ENCODE measurements at places on chromosomes 16 and 17. TPM values are rescaled to one million over a fixed set of nuclear protein-coding genes. Genes with fewer than 3 reads are reported as not detected.
A peak's percentile ranks its signal among the peaks of the same experiment; 100 is the strongest.

The TNFSF13 gene
- 14.4 TPM for total RNA-seq

The TBC1D3C gene
- total RNA-seq: 4.6 TPM

The NTN3 gene
- not detected for total RNA-seq

The SGCA gene
- total RNA-seq: 2.2 TPM

The CLEC19A gene
- not detected for total RNA-seq

The FOXN1 gene
- not detected for total RNA-seq

The SLC13A2 gene
- total RNA-seq: not detected

DNA sequence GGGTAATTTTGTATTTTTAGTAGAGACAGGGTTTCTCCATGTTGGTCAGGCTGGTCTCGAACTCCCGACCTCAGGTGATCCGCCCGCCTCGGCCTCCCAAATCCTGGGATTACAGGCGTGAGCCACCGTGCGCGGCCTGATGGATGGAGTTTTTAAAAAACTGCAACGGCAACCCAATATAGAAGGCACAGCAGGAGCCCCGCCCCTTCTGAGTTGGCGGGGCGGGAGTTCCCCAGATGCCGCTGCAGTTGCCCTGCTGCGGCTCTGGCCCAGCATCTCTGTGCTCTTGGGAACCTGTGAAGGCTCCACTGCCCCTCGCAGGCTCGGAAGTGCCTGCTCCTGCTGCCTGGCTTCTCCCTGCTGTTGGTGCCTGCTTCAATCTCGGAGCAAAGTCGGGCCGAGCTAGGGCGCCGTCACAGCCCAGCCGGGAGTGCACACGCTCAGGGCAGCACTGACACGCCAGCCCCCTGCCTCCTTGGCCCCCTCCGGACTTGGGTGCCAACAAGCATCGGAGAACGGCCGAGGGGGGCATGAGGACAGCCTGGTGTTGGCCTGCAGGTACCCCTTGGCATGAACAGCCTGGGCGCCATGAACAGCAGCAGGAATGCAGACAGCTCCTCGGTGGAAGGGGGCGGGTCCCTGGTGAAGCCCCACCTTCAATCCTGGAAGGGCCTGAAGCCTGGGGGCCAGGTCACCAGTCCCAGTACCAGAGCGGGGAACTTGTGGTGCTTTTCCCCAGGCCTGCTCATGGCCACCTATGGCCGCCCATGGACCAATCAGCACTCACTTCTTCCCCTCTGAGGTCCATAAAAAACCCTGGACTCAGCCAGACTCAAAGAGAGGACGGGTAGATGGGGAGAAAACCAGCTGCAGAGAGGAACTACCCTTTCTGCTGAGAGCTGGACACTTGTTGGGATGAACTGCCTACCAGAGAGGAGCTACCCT is 2.3 kb upstream of the NT5M start:
- peak; percentile 36 for DNase-seq

DNA sequence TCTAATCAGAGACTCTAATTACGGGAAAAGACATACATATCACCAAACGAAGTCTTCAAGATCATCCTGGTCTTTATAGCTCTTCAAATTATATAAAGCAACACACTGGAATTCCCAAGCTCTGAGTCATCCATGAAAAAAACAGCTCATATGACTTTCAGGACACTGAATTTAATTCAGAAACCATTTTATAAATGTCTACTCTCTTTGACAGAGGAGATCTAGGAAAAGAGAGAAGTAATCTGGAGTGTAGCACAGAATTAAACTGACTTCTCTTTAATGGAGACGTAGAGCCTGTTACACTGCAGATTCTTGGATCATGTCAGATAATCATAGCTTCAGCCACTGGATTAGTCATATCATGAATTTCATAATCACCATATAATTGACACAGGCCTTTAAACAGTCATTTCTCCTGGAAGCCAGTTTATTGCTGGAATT is 86.8 kb upstream of the WSB1 start:
- DNase-seq: no peak

GRCh38 chr16:50928065-50928464 is 186.2 kb downstream of the CYLD start:
- DNase-seq: no peak

DNA sequence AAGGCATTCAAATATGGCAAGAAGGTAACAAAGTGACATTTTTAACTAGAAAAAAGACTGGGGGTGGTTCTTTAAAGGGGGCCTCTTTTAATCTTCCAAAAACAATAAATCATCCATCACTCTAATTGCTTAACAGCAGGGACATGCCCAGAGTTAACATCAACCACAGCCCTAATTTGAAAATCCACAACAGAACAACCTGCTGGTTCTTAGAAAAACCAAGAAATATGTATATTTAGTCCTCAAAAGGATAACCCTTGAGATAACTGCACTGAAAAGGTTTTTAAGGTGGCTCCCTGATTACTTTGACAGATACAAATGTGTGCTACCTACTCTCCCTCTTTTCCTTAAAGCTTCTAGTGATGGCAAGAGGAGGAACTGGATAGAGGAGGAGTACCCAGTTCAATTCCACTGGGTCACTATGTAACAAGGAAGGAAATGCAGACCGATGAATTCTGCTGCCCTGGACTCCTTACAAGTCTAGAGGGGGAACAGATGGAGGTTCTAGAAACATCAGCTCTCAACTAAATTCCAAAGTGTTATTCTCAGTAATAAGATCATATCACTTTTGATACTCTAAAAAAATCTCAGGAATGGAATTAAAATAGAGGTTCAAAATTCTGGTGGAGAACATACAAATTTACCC is 54.3 kb downstream of the N4BP1 start:
- DNase-seq: no peak

DNA sequence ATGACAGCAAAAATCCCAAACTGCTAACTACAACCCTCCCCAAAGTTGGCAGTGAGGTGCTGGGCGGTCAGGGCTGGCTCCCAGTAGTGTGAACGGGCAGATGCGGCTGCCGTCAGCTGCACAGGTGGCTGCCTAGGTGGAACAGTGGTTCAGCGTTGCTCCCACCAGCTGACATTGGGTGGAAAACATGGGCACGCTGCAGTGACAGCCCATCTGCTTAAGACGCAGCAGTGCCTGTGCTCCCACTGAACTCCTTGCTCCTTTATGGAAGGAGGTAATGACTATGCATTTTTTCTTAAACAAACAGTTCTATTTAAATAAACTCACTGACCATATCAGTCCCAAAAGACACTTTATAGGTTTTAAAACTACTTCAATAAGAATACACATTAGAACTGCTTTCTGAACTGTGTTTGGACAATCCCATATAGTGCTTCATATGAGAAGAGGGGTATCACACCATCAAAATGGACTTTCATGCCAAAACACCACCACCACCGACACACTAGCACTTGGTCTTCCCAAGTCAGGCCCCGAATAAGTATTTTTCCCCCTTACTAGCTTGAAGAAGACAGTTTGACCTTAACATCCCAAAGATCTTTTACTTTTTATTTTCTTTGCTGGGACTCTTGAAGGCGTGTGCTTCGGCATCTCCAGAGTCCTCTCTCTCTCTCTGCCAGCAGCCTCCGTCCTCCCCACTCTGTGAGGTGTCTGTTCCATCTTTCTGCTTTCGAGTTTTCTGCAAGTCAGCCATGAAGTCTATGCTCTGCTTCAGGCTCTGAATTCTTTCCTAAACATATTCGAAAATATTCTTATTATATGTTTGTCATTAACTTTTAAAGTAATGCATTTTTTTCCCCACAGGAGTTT is 34.4 kb downstream of the BRD7 start:
- no peak for DNase-seq

- DNase-seq: no peak
Measured at GRCh38 chr16:87065446-87066132, 251.6 kb downstream of the C16orf95 start.

GRCh38 chr16:10740000-10740844 is 3.4 kb upstream of the NUBP1 start:
- DNase-seq: no peak

- DNase-seq: no peak
Measured at GRCh38 chr16:88354229-88355092, 28.3 kb upstream of the ZNF469 start.

GRCh38 chr17:55005520-55005919 is 37.0 kb downstream of the STXBP4 start:
- no peak for DNase-seq

- no peak for DNase-seq
Measured at GRCh38 chr16:70709942-70710341, 24.1 kb upstream of the MTSS2 start.

DNA sequence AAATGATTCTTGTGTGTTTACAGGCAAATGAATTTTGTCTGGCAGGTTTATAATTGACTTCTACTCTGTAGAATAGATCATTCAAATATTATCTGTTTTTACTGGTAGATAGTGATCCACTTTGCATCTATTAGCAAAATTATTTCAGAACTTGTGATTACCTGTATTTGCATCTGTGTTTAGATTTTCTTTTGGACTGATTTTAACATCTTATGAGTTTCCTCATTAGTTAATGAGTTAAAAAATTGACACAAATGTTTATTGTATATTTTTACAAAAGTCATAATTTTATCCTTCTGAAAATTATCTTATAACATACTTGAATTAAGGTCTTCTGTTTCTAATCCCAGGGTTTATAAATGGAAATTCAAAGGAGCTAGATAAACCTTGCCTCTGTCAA is 132.0 kb upstream of the KCNJ16 start:
- no peak for DNase-seq

DNA sequence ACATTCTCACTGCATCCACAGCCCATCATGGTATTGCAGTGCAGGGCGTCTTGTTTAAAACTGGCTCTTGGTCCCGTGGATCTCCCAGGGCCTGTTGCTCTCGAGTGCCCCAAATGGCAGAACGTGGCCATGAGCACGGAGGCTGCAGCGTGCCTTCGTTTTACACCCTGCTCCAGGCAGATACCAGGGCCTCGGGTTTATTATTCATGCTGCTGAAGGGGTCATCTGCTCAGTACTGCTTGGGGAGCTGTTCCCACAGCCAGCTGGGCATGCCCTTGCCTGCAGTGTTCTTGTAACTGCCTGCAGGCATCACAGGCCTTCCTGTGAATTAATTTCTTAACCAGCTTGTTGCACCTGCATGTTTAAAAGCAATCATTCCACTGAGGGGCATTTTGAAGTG is 129.7 kb upstream of the CHMP6 start:
- DNase-seq: no peak

GRCh38 chr16:66741169-66741900 is 10.1 kb downstream of the DYNC1LI2 start:
- DNase-seq: no peak

- DNase-seq: no peak
Measured at GRCh38 chr16:84380405-84380804, 12.1 kb downstream of the ATP2C2 start.

DNA sequence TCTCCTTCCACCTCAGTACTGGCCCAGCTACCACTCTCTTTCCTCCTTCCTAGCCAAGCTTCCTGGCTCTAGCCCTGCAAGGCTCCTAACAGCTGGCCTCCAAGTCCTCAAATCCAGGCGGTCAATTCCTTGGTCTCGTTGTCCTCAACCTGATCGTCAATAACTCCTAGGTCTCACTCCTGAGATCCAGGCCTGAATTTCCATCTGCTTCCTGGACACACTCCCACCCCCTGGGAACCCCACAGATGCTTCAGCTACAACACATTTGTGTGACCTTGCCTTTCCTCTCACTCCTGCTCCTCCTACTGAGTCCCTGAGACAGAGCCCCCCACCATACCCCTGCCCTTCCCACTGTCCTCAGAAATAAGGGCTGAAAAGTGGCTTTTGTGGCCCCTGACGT is 2.3 kb downstream of the ENKD1 start:
- no peak for DNase-seq

DNA sequence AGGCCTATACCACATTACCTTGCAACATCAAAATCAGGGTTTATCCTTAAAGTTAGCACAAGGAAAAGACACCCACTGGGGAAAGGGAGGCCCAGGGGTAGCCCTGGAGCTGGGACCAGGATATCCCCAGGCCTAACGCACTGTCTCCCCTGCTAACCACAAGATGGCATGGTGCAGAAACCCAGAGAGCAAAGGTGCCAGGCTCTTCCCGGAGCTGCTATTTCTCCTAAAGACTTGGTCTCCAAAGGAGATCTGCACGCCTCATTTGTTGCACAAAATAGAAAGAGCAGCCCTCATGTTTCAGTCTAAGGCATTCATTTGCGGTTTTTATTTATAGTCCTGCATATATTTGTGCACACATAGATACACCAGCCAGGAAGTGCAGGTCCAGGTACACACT is 408.6 kb downstream of the SOX9 start:
- DNase-seq: no peak

DNA sequence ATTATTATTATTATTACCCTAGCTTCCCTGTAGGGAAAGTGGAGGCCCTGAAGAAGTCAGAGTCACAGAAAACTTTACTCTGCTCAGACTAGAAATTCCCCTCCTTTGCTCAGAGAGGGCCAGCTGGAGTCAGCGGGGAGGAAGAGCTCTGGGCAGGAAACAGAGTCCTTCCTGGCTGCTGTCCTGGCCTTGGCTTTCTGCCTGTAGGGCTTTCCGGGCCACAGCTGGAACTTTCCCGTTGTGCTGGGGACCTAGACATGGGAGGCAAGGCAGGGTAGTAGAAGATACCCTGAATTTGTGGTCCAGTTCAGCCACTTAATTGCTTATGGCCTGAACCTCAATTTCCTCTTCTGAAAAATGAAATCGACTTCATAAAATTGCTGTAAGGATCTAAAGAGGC is 14.0 kb upstream of the CCL2 start:
- DNase-seq: no peak

GRCh38 chr17:40574292-40574691 is 9.0 kb upstream of the CCR7 start:
- no peak for DNase-seq

GRCh38 chr17:64662774-64663367 is 764 bp upstream of the SMURF2 start:
- DNase-seq: no peak
